Caco-2 (cell line): ENCODE measurements at places on chromosomes 2 and 18.

DNA sequence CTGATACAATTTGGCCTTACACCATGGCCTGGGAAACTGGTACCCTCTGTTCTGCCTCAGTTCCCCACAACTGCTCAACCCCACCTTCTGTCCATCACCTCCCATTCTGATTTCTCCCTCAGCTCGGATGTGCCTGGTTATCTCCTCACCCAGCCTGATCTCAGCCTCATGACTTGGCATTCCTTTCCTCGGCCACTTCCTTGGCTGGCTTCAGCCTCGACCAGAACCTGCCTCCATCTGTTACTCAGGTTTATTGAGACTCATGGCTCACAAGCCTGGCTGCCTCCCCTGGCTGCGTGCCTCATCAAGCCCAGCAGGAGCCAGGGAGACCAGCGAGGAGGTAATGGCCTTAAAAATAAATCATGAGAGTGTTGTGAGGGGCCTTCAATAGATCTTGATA, 356.2 kb upstream of the SPRED2 start:
- DNase-seq = no peak

GRCh38 chr18:50475538-50476193, 84.2 kb upstream of the MAPK4 start:
- no peak for DNase-seq

GRCh38 chr2:161166538-161167409, 6.5 kb downstream of the TANK start:
- DNase-seq = no peak

DNA sequence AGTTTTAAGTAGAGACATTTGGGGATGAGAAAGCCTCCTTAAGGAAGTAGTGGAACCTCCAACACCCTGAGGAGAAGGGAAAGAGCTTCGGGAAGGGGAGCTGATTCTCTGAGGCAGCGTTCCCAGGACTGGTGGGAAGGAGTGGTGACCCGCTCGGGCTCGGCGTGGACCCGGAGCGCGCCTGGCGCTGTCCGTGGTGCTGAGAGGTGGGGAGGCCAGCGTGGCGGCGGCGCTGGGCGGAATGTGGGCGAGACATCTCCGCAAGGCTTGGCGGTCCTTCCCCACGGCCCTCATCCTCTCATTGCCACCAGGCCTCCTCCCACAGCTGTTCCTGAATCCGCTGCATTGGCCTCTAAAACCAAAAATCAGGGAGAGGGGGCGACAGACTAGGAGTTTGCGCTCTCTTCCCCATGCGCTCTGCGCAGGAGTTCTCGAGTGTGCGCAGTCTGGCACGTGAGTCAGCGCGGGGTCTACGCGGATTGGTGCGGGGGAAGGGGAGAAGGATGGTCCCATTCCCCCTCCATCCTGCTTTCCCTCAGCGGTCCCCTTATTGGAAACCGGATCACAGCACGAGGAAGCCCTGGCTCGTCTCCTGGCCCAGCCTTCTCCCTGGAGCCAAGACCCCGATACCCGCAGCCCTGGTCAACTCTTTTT, 857 bp downstream of the RESP18 start:
- peak; percentile 44 for DNase-seq

DNA sequence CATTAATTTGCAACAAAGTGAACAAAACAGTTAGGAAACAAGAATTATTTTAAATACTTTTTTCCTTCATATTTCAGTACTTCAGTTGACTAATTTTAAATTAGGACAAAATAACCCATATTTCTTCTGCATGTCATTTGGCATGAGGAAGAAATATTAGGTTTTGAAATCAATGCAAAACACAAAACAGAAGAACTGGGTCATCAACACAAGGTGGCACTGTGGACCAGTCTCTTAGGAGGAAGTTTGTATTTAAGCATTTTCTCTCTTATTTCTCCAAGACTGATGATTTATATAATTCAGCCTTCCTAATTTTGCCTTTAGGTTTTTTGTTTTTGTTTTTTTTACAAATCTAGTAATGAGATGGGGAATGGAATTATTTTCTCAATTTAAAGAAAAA, 352.8 kb upstream of the KCNH7 start:
- peak; percentile 20 for DNase-seq

DNA sequence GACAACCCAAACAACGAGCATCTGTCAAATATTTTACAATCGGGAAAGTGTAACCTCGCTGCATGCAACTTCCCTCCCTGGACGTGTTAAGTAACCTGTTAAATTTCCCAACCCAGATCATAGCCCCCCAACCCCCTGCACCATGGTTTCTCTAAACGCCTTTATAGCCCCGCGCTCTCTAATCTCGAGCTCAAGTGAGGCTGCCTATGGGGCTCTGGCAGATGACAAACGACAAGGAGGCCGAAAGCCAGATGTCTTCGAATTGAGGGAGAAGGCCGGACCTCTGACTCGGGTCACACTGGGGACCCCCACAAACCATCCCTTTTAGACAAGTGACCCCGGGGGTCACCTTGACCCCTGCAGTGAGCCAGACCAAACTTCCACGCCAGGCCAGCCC, 526 bp downstream of the COX7A2L start:
- DNase-seq = no peak

DNA sequence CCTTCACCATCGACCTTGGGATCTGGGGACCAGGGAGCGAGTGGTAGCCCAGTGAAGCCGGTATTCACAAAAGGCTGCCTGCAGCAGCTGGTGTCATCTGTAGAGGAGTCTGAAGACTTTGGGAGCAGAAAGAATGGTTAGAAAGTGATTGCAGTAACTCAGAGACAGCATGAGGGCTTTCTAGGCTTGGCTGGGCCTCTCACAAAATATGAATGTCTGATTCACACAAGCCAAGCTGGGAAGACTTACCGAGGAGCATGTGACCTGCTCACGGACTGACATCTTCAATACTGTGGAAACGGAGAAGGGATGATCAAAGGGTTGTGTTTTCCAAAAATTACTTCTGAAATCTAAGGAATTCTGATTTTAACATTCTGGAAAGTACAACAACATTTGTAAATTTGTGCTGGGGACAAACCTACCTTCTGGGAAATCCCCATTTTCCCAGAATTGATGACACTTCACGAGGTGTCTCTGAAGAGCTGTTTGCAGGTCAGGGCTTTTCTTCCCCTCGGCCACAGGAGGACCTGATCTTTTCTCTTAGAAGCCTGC, 111.7 kb downstream of the ACOXL start:
- no peak for DNase-seq

- DNase-seq = no peak
Observed at GRCh38 chr2:239326831-239327535, 73.8 kb downstream of the HDAC4 start.

DNA sequence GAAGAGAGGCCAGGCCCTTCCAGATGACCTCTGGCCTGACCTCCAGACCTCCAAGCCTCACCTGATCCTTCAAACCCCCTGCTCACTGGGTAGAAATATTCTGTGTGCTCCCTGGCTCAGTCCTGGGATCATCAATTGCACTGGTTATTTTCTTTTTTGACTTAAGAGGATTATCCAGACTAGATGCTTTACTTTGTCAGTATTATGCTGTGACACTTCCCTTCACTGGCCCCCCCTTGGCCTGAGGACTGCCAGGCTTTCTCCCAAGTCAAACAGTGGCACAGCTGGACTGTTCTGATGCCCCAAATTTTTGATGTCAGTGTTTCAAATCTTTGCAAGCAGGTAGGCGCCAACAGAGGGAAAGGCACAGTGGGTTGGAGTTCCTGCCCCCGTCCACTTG, 156.3 kb upstream of the SKOR2 start:
- no peak for DNase-seq

GRCh38 chr2:85911814-85912692, 23.3 kb upstream of the ST3GAL5 start:
- DNase-seq = no peak

GRCh38 chr2:184860744-184861143, 262.4 kb downstream of the ZNF804A start:
- DNase-seq = no peak

GRCh38 chr18:73933685-73934084, 213.9 kb downstream of the FBXO15 start:
- DNase-seq = no peak
